ENCODE measurements at places on chromosomes 2 and 18.

GRCh38 chr18:70246061-70246466 is 40.6 kb upstream of the RTTN start:
- no peak for DNase-seq

DNA sequence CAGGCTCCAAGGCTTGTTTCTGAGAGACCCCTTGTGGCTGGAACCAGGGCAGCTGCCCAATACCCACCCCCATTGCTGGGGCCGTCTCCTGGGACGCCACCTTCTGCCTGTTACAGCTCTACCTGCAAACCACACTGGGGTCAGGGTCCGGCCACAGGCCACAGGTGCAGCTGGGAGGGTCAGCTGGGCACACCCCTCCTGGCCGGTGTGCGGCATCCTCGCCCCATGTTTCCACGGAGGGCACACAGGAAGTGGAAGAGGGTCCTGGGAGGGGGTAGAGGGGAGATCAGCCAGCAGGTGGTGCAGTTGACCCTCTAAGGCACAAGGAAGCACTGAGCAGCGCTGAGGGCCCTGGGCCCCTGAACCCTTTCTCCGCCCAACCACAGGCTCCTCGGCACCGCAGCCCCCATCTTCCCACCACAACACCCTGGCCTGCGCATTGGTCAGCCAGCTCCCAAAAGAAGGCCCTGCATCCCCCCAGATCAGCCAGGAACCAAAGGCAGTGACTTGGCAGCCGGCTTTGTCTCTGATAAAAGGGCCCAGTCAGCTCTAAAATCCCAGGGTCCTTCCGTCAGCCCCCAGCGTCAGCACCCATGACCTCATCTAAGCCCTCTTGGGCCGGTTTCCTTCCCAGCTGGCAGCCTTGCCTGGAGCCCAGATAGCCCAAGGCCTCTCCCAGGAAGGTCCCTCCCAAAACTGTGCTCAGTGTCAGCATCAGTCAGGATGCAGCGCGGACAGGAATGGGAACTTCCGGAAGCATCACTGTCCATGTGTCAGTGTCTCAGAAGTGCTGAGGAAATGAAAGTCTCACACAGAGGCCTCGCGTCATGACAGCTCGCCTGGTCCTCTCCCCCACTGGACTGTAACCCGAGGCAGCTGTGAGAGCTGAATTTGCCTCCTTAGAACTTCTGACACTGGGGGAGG is 1.7 kb downstream of the ERFE start:
- DNase-seq, result no peak

DNA sequence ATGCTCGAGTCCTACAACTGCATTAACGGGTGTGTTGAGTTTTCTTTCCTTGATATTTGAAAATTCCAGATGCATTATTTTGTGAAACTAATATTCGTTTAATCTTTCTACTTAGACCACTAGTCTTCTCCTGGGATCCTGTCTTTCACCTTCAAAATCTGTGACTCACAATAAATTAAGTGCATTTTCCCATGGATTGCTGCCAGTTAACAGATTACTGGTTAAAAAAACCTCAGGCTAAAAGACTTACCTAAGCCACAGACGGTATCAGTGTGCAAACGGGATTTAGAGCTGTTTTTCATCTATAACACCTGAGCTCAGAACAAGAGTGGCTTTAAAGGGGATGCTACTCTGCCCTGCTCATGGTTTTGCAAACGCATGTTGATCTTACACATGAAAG is 10.2 kb downstream of the FECH start:
- no peak for DNase-seq

GRCh38 chr2:150062416-150062815 is 425.1 kb downstream of the RND3 start:
- no peak for DNase-seq

- DNase-seq, result no peak
Observed at GRCh38 chr18:433960-434359, 66.5 kb downstream of the COLEC12 start.

- no peak for DNase-seq
Observed at GRCh38 chr2:8679827-8680731, 1.8 kb upstream of the ID2 start.

- no peak for DNase-seq
Observed at GRCh38 chr2:222915092-222915957, 54.5 kb downstream of the ACSL3 start.

DNA sequence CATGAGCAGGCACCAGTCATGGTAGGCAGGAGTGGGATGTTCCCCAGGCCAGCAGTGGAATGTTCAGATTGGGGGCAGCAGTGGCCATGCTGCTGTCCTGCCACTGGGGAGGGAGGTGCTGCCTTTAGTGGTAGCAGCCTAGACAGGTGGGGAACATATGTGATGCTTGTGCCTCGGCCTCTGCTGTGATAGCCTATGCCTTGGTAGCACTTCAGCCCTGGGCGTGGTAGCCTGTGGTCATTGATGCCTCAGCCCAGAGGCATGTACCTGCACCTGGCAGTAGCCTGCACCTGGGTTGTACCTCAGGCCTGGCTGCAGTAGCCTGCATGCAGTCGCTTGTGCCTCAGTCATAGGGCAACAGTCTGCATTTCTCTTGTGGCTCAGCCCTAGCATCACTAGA is 7.1 kb downstream of the RFTN2 start:
- DNase-seq, result no peak

DNA sequence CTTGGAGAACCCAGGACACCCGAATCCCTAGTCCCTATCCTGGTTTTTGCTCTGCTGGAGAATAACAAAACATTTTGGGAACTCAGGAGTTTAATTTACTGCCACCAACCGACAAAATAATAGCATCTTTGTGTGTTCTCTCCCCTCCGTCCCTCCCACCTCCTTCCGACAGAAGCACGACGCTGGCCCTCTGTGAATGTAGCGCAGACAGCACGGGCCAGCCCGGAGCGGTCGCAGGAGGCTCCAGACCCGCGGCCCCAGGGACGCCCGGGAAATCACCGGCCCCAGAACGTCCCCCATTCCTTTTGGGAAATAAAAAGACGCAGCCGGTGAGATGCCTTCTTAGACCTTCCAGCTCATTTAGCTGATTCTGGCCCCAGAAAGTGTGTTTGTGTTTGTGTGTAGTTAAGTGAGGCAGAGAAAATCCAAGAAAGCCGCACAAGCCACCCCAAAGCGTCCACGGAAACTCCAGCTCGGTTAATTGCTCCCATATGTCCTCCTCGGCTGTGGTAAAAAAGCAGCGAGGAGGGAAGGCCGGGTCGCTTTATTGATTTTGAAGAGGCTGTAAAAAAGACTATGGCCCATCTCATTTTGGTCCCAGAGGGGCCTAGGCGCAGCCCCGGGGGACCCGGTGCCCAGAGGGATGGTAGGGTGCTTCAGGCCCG is 577 bp upstream of the TANC1 start:
- DNase-seq, result no peak

DNA sequence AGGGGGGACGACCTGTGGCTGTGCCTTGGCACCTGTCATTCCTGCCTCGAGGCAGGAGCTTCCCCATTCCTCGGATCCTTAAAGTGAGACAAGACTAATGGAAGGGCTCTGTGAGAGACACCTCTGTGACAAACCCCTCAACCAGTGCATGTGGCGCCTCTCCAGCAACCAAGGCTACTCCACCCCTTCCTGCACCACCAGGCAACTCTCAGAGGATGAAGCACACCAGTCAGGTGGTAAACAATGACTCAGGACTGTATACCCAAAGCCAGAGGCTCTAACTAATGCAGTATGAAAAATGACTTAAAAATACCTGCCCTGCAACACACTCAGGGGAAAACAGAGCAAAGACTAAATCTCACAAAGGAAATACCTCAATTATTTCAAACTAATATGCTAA is 136.9 kb downstream of the UXS1 start:
- DNase-seq, result no peak

- no peak for DNase-seq
Observed at GRCh38 chr18:67770520-67770919, 254.0 kb upstream of the DSEL start.

DNA sequence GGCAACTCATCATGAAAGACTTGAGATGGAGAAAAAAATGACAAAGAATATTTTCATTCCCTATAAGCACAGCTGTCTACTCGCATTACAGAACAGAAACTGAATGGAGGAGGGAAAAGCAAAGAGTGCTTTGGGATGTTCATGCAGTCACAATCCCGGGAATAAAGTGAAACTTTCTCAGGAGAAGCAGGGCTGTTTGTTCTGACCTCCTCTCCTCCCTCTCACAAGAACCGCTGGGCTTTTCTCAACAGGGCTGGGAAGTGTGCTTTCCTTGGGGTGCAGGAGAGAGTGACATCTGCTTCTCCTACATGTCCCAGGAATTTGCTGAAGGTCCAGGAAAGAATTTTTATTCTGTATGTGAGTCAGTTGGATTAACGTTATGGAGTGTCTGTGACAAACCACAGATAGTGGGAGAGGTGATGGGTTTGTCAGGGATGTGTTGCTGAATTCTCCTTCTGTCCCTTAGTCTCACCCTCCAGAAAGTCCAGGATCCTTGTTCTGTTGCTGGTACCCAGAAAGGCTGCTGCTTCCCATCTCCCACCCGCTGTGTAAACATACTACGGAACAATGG is 125.6 kb downstream of the HRH4 start:
- DNase-seq, result no peak

DNA sequence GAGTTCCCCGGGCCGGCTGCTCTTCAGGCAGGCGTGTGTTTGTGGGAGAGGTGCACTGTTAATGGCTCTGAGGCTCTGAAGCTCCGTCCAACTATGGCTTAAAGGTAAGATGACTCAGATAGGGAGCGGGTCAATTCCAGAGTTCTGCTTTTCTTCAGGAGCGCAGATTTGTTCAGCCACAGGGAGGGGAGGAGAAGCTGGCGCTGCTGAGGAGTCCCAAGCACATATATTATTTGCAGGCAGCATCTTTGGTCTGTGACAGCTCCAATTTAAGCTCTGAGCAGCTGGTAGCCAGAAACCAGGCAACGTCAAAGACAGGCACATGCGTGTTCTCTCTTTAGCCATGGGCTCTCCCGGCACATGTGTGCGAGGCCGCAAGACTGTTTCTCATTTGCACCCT is 229.2 kb downstream of the BCL2 start:
- no peak for DNase-seq

- DNase-seq, result no peak
Observed at GRCh38 chr2:1538663-1539062, 125.4 kb downstream of the TPO start.

DNA sequence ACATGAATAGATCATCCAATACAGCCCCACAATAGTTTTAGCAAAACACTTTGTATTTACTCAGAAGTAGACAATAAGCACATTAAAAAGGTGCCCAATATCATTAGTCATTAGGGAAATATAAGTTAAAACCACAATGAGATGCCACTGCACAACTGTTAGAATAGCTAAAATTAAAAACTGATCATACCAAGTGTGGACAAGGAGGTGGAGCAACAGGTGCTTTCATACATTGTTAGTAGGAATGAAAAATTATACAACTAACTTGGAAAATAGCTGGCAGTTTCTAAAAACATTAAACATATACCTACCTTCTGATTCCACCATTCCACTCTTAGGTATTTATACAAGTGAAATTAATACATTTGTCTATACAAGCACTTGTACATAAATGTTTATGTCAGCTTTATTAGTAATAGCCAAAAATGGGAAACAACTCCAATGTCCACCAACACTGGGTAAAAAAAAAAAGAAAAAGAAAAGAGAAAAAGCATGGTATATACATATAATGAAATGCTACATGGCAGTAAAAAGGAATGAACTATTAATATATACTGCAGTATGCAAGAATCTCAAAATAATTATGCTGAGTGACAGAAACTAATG is 27.6 kb upstream of the UBE2E3 start:
- DNase-seq, result no peak

DNA sequence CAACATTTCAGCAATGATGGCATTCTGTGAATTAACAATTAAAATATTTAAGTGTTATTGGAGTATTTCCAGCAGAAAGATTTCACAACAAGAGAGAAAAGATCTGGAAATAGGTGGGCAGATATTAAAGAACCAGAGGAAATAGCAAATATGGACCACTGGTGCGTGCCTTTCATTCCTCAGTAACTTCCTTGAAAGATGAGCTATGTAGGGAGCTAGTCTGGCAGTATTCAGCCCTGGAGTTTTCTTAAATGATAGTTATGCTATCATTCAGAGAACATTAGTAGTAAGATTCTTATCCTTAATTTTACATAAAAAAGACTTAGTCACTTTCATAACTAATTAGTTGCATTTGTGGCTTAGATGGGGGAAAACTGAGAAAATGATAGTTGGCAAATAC is 41.5 kb downstream of the TANC1 start:
- no peak for DNase-seq

DNA sequence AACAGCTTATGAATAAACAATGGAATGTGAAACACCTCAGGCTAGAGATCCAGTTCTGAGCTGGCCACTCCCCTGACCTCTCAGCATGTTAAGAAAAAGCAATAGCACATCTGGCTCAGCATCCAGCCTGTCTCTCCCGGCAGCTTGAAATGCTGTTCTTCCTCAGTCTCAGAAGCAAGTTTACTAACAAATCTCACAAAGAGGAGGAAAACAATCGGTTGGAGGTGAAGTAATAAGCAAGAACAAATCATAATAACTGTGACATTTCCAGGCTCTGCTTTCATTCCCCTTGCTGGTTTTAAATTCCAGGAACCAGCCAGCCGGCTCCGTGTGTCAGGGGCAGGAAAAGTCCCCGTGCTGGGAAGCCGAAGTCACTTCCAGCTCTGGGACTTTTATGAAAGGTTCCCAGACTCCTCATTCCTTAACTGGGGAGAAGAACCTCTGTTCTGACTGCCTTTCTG is 133.9 kb upstream of the ARL4C start:
- DNase-seq, result no peak

- no peak for DNase-seq
Observed at GRCh38 chr18:13983506-13983905, 68.2 kb upstream of the MC2R start.

DNA sequence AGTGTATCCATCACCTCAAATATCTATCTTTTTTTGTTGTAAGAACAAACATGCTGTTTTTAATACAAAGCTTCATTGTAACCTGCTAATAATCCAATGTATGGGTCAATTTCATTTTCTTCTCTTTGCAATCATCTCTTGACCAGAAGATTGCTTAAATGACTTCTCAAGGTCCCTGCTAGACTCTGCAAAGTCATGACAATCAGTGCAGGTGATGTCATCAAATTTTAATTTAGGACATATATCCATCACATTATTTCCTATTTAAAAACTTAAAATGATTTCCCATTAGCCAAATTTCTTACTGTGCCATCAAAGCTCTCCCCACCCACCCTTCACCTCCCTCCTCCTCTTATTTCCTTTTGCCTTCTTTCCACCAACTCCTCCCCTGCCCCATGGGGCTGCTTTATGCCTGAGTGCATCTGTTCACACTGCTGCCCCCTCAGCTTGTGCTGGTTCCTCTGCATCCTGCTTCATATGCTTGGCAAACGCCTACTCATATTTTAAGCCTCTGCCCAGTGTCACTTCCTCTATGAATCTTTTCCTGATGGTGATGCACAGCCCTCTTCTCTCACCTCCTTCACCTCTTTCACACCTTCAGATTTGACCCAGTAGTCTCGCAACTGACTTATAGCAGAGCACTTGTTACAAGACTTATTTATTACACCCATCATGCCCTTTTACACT is 20.3 kb downstream of the PLEK start:
- DNase-seq, result no peak

- DNase-seq, result no peak
Observed at GRCh38 chr18:44918142-44918476, 237.4 kb downstream of the SETBP1 start.
